ENCODE measurements at places on chromosomes 2 and 18.

DNA sequence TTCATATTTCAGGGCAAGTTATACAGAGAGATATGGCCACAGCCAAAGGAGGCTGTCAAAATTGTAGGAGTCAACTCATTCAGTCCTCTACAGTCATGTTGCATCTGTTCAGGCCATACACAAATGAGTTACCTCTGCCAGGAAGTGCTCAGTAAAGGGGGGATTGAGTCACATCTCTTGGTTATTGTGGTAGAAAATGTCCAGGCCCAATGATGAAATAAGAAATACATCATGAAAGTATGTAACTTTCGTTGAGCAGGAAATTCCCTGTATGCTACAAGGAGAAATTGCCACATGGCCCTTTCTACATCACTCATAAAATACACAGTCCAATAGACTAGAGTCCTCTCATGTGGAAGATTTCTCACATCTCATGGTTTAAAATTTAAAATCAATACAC is 103.9 kb upstream of the COL3A1 start:
- DNase-seq = no peak

- DNase-seq = no peak
Measured at GRCh38 chr2:69163109-69163508, 150.1 kb downstream of the ANTXR1 start.

- DNase-seq = no peak
Measured at GRCh38 chr18:53745224-53745967, 479.1 kb downstream of the MBD2 start.

GRCh38 chr2:215396595-215397313 is 39.1 kb downstream of the FN1 start:
- no peak for DNase-seq
